HL-60 (cell line): ENCODE measurements at places on chromosomes 2 and 18.

DNA sequence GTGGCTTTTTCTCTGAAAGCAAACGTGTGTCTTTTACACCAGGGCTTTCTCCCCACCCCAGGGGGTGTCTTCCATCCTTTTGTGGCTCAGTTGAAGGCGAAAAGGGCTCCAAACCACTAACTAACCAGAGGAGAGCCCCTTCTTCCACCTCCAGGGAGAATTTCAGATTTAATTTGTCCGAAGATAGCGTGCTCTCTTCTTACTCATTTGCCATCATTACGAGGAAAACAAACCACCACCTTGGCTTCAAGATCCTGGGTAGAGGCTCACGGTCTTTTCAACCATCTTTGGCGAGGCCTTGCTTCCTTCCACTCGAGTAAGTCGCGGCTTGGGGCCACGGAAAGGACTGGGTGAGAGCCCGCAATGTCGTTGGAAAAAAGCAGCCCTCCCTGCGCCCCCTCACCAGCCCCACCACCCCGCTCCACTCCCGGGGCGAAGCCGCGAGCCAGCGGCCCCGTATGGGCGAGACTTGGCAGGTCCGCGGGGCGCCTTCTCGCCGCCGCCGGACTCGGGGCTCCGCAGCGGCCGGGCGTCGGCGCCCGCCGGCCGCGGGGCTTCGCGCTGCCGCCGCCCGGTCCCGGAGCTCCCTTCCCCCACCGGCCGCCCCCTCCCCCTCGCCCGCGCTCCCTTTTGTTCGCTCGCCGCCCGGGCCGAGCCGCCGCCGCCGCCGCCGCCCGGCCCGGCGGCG is 1.7 kb upstream of the ZNF532 start:
- no peak for DNase-seq

DNA sequence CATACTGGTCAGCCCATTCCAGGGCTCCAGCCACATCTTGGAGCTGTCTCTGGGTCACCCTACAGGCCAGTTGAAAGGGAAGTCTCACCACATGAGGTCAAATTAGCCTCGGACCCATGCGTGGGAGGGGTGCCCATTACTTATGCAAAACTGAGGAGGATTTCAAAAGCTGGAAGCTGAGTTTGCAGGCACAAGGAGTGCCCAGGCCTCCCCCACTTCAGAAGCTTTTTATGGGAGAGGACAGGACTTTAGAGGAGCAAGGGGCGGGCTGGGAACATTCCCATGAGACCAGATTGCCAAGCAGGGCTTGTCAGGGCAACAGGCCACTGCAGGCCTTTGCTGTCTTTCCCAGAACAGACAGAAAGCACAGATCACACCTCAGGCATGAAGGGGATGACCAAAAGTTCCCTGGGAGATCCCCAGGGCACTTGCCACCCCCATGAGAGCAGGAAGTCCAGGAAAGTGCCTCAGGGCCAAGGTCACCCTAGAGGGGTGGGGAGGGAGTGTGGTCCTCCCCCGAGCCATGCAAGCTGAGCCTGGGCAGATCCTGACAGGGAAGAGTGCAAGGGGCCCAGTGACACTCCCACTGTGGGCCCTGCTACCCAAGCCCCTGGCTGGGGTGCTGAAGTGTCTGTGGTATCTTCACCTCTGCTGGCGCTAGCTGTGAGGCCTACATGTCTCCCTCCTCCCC is 267.7 kb downstream of the BCL11A start:
- no peak for DNase-seq

- no peak for DNase-seq
Observed at GRCh38 chr18:74182335-74182734, 34.0 kb downstream of the TIMM21 start.

DNA sequence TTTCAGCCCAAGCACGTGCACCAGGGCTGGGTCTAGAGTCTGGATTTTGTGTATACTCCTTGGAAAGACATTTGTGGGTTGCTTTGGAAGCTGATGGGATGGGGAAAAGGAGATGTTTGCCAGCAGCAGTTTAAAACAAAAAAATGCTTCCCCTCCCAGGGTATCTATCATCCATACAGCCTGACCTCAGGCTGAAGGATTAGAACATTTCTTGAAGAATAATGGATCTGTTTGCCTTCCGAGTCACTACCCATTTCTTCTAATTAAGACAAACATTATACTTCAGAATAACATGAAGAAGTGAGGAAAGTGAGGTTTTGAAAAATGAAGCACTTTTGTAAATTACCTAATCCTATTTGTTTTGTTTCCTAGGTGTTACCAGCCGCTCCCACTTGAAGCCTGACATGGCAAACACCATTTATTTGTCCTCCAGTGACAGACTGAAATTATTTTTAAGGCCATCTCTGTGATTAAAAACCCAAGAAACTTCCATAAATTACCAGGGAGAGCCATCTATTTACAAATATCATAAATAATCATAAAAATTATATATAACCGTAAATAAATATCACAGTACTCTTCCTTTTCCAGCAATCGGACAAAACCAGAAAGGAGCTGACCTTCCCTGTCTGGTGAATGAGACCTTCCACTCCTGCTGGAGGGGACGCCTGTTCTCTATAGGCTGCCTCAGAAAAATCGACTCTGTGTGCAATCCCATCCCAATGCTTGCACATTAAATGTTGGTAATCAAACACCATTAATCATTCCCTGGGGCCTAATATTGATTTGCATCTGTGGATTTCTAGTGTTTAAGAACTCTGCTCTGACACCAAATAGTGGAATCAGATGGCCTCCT is 106.8 kb downstream of the C1D start:
- DNase-seq = no peak

DNA sequence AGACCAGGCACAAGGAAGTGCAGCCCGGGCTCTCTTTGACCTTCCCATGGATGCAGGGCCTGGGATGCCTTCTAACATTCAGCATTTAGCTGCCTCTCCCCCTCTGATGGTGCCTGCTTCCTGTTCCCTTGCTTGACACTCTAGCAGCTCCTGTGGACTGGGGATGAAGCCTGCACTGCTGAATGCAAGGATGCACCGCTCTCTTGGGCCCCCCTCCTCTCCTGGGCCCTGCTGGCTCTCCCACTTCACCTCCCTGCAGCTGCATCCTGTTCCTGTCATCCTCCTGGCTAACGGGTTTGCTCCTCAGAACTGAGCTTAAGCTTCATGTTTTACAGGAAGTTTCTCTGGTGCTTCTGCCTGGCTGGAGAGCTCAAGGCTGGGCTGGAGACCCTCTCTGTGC is 254.1 kb downstream of the TSN start:
- no peak for DNase-seq

DNA sequence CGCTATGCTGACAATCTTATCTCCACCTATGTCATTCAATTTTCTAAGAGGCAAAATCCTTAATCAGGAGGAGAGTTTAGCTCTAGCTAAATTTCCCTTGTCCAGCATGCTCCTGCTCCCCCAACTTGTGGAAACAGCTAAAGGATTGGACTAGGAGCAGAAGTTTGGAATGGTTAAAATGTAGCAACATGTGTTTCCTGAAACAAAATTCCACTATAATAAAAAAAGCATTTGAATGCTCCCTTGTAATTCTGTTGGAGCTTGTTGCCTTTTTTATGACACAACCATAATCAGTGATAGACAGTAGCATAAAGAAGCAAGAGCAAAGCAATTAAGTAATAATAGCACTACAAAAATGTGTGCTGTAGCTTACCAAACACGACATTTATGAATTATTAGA is 6.9 kb downstream of the ACTR3 start:
- DNase-seq = no peak

- no peak for DNase-seq
Observed at GRCh38 chr2:111653103-111653624, 230.8 kb downstream of the ANAPC1 start.

DNA sequence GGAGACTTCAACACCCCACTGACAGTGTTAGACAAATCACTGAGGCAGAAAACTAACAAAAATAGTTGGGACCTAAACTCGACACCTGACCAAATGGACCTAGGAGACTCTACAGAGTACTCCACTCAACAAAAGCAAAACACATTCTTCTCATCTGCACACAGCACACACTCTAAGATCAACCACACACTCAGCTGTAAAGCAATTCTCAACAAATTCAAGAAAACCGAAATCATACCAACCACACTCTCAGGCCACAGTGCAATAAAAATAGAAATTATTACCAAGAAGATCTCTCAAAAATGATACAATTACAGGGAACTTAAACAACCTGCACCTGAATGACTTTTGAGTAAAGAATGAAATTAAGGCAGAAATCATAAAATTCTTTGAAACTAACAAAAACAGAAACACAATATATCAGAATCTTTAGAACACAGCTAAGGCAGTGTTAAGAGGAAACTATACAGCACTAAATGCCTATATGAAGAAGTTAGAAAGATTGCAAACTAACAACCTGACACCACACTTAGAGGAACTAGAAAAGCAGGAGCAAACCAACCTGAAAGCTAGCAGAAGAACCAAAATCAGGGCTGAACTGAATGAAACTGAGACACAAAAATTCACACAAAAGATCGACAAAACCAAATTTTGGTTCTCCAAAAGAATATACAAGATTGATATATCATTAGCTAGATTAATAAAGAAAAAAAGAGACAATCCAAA is 46.3 kb downstream of the RTTN start:
- DNase-seq = no peak

DNA sequence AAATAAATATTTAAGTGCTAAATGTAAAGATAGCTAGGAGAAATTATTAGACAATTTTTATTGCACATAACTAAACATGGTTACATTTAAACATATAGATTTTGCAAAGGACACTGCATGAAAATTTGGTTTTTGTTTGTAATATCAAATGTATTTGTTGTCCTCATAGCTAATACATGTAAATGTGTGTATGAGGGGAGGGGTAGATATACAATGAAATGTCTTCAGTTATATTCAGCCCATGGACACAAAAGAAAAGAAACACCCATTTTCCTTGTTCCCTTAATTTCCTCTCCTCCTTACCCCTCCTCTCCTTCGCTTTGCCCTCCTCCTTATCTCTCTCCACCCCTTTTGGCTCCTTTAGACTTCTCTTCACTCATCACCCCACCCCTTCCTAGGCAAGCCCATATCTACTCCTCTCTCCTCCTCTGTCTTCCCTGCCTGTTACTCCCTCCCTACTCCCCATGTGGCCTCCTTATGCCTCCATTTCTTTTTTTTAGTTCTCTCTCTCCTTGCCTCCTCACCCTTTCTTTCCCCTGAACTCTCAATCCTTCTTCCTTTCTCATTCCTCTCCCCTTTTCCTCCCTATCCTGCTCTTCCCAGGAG is 1.4 kb downstream of the COL3A1 start:
- no peak for DNase-seq
